Substantia nigra (tissue), 51 donors: ENCODE measurements at places on chromosomes 4 and X.

DNA sequence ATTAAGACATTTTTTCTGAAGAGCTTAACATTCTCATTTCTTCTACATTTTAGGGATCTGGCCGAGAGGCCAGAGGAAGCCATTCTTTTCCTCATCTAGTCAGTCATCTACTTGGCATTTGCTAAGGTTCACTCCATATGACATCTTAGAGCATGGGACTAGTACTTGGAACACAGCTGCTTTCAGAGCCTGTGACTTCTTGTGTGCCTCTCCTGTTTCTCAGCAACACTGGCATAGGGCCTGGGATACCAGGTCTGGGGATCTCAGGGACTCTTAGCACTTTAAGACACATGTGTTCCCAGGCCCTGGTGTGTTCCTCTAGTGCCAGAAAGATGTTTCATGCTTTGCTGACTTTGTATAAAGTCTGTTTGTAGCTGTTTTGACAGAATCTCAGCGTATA is 7.3 kb downstream of the PLP1 start:
- DNase-seq, result no peak

DNA sequence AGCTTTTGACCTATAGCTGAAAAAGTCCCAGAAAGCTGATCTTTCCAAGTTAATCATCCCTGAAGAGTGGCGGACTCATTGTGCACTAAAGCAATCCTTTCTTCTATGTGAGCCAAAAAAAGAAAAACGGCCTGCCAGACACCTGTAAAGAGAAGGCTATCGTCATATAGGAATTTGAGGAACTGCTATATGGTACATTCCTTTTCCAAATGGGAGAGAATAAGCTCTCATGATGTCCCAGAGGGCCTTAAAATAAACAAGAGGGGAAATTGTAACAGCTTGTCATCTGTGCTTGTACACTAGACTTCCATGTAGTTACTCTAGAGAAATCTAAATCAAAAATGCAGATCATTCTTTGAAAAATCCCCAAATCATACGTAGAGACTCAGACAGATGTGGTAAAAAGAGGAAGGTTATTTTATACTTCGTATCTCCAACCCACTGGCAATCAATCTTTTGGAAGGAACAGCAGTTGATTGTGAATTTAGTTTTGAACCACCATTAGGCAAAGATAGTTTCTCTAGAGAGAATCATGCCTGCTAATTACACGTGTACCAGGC is 26.1 kb downstream of the GPR174 start:
- DNase-seq, result no peak

DNA sequence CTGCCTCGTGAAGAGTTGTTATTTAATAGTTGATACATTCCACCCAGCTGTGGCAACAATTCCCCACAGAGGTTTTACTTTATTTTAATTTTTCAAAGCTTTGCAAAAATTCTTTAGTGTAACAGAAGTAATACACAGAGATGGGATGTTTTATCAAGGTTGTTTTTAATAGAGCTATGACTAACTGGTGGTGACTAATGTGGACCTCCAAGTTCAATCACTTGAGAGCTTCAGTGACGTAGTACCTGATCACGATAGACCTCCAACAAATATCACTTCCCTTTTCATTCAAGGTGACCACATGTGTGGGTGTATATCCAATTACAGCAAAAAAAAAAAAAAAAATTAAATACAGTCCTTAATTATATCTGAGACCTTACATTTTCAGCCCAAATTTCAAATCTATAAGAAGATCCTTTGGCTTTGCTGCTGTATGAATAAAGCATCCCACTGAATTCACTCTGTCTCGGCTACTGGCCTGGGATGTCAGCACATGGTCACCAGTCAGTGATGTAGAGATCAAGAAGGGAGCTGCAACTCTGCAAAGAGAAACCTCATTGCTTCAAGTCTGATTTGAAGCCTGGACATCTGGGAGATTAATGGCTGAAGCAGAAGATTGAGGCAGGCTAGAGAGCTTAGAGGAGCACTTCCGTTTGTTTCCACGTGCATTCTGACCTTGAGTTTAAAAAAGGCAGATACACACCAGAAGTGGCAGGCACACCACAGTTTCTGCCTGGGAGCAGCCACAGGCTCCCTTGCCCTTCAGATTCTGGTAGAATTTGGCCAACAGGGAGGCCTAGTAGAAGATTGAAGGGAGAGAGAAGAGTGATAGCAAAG is 345.9 kb upstream of the NOCT start:
- DNase-seq, result no peak

DNA sequence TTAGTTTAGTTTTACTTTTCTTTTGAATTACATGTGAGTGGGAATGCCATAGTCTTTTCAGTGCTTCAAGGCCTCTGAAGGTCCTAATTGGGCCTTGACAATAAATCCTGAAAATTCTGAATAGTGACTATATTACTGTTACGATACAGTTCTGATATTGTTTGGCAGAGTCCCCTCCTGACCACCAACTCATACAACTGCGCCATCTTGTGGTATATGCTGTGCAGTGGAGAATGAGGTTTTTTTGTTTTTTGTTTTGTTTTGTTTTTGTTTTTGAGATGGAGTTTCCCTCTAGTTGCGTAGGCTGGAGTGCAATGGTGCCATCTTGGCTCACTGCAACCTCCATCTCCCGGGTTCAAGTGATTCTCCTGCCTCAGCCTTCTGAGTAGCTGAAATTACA is 56.6 kb upstream of the CHRDL1 start:
- DNase-seq, result no peak

DNA sequence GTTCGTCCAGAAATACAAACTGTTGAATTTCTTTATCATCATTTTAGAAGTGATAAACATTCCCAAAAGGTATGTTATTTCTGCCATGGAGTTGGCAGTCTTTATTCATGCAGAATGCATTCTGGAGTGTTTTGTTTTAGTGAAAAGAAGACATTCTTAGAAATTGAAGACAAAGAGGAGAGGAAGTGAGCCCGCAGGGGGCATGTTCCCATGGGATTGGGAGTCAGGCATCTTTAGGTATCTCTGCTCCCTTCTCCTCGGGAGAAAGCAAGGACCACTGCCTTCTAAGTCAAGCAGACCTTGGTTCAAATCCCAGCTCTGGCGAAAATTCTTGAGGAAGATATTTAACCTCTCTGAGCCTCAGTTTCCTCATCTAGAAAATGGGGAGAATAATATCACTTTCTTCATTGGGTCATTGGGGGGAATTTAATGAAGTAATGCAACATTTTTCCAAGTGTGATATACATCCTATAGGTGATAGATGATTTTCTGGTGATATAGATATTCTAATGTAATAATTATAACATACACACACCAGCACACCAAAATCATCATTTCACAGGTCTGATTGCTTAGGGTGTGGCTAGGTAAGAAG is 26.5 kb upstream of the CHRNA9 start:
- no peak for DNase-seq

DNA sequence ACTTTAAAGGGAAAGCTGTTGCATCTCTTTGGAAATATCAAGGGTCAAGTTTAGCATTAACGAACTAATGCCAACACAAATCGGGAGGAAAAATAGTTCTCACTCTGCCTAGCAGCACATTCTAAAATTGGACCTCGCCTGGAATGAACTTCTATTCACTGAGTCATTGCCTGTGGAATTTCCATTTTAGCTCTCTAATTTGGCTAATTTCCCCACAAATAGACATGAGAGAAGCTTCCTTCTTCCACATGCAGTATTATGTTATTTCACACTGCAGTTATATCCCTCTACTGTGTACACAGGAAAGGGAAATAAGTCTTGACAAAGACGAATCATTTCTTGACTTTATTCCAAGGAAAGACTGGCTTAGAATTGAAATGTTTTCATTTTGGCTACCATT is 9.3 kb downstream of the ZXDA start:
- no peak for DNase-seq

GRCh38 chr4:11436084-11436483 is 7.4 kb upstream of the HS3ST1 start:
- DNase-seq, result no peak

DNA sequence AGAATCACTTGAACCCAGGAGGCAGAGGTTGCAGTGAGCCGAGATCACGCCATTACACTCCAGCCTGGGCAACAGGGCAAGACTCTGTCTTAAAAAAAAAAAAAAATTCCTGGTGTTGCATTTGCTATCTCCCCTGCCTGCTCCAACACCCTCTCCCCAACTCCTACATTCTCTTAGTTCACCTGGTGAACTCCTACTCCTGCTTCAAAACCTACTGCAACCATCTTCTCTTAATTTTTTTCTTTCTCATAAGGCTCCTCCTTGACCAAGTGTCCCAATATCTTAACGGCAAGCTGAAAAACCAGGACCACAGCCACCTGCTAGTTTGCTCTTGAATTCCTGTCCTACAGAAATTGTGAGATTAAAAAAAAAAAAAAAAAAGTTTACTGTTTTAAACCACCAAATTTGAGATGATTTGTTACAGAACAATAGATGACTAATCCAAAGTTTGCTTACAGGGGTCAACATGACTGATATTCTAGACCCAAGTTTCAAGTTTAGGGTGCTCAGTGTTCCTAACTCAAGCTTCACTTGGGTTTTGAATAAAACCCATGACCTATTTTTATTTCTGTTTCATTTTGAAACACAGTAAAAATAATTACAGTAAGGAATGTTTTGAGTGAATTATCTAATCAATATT is 13.1 kb upstream of the ANXA5 start:
- DNase-seq, result no peak

DNA sequence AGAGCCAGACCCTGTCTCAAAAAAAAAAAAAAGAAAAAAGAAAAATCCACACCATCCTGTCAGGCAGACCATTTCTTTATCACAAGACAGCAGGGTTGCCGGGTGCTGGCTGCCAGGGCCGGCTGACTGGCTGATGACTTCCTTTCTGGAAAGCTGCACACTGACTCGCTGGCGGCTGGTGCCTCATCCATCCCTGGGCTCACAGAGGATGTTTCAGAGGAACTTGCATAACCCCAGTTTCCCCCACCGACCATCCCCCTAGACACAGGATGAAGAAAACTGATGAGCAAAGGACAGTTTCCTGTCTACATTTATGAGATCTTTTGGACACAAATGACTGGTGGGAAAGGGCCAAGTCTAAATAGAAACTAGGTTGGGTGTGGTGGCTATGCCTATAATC is 14.1 kb downstream of the HPSE start:
- DNase-seq, result peak; percentile 10

- DNase-seq, result no peak
Measured at GRCh38 chr4:99722725-99723124, 65.1 kb upstream of the C4orf54 start.

GRCh38 chr4:92059615-92060014 is 244.2 kb upstream of the GRID2 start:
- no peak for DNase-seq

- DNase-seq, result no peak
Measured at GRCh38 chr4:1368421-1369090, 21.5 kb downstream of the UVSSA start.

- DNase-seq, result no peak
Measured at GRCh38 chr4:183989931-183990330, 84.8 kb downstream of the STOX2 start.

DNA sequence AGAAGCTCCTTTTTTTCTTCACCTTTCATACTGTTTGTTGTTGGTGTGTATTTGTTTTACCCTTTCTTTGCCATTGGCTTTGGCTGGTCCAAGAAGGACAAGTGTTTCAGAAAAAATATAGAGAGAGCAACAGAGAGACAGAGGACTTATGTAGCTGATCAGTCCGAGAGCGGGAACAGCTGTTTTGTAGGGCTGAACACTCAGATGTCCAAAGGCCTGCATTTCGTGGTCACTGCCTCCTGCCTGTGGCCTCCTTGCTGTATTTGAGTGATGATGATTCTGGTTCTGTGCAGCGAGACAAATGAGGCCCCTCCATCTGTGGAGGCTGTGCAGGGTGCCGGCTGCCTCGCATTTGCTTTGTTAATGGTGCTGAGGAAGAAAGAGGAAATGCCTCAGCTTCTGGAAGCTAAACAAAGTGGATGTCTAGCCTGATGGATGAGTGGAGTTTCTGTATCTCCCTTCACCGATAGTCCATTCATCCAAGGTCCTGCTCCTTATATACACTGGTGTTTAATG is 19.8 kb upstream of the STOX2 start:
- DNase-seq, result no peak

DNA sequence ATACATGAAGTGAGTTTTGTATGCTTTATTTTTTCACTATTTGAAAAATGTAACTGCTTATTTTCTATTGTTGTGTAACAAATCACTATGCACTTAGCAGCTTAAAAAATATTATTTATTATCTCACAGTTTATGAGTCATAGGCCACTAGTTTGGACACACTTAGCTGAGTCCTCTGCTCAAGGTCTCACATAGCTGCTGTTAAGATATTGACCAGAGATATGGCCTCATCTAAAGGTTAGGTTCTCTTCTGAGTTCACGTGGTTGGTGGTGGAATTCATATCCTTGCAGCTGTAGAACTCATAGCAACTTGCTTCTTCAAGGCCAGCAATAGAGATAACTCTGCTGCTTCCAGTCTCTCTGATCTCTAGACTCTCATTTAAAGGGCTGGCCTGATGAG is 534.4 kb downstream of the SPRY1 start:
- no peak for DNase-seq

GRCh38 chr4:34046580-34046979 is 2197.7 kb downstream of the ARAP2 start:
- no peak for DNase-seq
